ENCODE measurements at places on chromosomes 12 and 14. TPM values are rescaled to one million over a fixed set of nuclear protein-coding genes. Genes with fewer than 3 reads are reported as not detected.

INSM2 gene
- 0.55 TPM for polyA plus RNA-seq

TPPP2 gene
- polyA plus RNA-seq: 490 TPM

GPR135 gene
- 25.8 TPM for polyA plus RNA-seq

PRKCH gene
- 15.0 TPM for polyA plus RNA-seq

PLEKHD1 gene
- polyA plus RNA-seq: 1.9 TPM

DHRS4 gene
- 26.0 TPM for polyA plus RNA-seq

AACS gene
- 44.8 TPM for polyA plus RNA-seq

CDH24 gene
- 3.9 TPM for polyA plus RNA-seq

SEL1L gene
- 30.2 TPM for polyA plus RNA-seq

AMIGO2 gene
- 28.8 TPM for polyA plus RNA-seq

FAM186B gene
- 178 TPM for polyA plus RNA-seq

MMP19 gene
- 6.5 TPM for polyA plus RNA-seq

GLIPR1L2 gene
- polyA plus RNA-seq: 35.9 TPM

JAG2 gene
- polyA plus RNA-seq: 12.9 TPM

TCP11L2 gene
- 15.8 TPM for polyA plus RNA-seq

ANG gene
- polyA plus RNA-seq: 27.7 TPM

TMPRSS12 gene
- polyA plus RNA-seq: 65.6 TPM

METTL1 gene
- 28.8 TPM for polyA plus RNA-seq

TXNRD1 gene
- polyA plus RNA-seq: 67.8 TPM

NKX2-8 gene
- polyA plus RNA-seq: 10.4 TPM

TCL1A gene
- polyA plus RNA-seq: 13.7 TPM

ACVRL1 gene
- 9.9 TPM for polyA plus RNA-seq

CDCA3 gene
- polyA plus RNA-seq: 81.7 TPM

KRT73 gene
- polyA plus RNA-seq: not detected

FOXN4 gene
- 17.1 TPM for polyA plus RNA-seq

RPL10L gene
- 182 TPM for polyA plus RNA-seq

SMIM41 gene
- polyA plus RNA-seq: 2.6 TPM

RNASE7 gene
- polyA plus RNA-seq: 0.24 TPM

SYT1 gene
- 1.1 TPM for polyA plus RNA-seq

SPTB gene
- 3.3 TPM for polyA plus RNA-seq

OTOGL gene
- polyA plus RNA-seq: 0.88 TPM

CD163L1 gene
- 8.8 TPM for polyA plus RNA-seq

ALDH1L2 gene
- 3.5 TPM for polyA plus RNA-seq

MYF6 gene
- 2.1 TPM for polyA plus RNA-seq

ESPL1 gene
- polyA plus RNA-seq: 30.5 TPM

CCDC196 gene
- polyA plus RNA-seq: 66.6 TPM

CFAP54 gene
- 8.4 TPM for polyA plus RNA-seq

REM2 gene
- polyA plus RNA-seq: 2.4 TPM

HOXC9 gene
- polyA plus RNA-seq: 2.4 TPM

GSC gene
- 0.51 TPM for polyA plus RNA-seq

ASB2 gene
- polyA plus RNA-seq: 3.5 TPM

B4GALNT3 gene
- polyA plus RNA-seq: 34.6 TPM

OTX2 gene
- polyA plus RNA-seq: 0.50 TPM

SMCO2 gene
- 1.5 TPM for polyA plus RNA-seq

GNG2 gene
- 250 TPM for polyA plus RNA-seq

PIANP gene
- polyA plus RNA-seq: 7.6 TPM

All from testis (tissue), 5 donors.